ENCODE measurements at places on chromosomes 12 and 14.

DNA sequence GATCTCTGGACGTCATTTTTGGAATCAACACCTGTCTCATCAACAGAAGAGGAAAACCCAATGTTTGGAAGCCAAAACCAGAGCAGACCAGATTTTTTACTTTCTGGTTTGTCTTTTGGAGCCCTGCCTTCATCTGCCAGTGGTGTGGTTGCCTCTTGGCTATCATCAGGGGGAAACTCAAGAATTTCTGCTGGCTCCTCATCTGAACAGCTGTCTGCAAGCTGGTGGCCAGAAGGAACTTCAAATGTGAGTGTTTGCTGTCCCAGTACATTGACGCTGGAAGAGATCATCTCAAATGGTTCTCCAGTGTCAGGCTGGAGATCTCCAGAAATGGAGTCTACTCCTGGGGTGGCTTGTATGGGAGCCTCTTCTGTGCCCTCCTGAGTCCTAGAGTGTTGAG lies 13.8 kb downstream of the PLD4 start:
- no peak for DNase-seq

- no peak for DNase-seq
Measured at GRCh38 chr14:92666251-92666650, 82.2 kb downstream of the LGMN start.

DNA sequence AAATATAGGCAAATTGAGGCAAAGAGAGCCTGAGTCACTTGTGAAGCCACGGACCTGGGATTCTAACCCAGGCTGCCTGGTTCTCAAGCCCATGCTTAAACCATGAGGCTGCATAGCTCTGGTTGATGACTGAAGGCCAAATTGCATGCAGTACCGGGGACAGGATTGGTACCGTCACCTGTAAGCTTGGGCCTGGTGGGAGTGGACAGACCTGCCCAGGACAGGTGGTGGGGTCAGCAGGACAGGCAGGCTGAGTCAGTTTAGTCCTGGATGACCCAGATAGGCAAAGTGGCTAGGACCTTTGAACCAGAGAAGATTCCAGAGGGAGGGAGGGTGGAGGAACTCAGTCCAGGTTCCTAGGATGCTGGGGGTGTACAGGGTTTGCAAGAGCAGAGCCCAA lies 25.8 kb downstream of the RIN3 start:
- no peak for DNase-seq

DNA sequence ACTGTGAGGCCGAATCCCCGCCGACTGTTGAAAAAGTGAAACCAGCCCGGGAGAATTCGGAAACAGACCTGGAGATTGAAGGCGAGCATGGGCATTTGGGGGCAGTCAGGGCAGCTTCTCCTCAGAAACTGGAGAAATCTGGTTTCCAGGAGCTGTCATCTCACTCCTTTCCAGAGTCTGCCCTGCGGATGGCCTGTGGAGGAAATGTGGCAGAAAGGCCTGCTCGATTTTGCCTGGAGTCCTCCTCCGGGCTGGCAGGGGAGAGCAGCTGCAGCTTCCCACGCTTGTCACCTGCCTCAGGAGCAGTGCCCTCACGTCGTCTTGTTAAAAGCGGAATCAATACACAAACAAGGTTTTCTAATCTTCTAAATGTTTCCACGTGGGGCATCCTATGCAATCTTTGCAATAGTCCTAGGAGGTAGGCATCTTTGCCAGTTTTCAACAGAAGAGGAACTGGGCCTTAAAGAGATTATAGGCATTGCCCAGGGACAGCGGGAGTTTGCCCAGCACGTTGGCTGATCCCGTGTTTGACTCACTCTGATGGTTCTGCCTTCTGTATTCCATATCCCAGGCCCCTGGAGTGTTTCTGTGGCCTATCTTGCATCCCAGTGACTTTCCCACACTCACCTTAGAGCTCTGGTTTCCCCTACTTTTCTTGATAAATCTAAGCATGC lies 2.3 kb downstream of the LRRC74A start:
- DNase-seq: no peak

DNA sequence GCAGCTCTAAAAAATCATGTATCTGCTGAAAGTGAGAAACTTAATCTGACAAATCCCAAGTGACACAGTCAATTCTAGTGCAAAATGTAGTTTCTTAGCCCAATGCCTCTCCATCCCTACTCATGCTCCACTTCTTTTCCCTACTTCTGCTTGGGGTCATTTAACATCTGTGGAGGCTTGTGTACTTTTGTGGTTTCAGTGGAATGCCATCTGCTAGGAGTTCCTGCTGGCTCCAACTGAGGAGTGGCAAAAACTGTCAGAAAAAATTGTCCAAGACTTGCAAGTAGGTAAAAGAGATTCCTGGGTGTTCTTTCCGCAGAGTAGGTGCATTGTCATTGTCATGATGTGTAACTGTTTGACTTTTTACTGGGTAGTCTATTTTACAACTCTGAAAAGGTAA lies 12.5 kb upstream of the AVPR1A start:
- no peak for DNase-seq

GRCh38 chr12:58645946-58646345 lies 274.4 kb downstream of the LRIG3 start:
- no peak for DNase-seq

DNA sequence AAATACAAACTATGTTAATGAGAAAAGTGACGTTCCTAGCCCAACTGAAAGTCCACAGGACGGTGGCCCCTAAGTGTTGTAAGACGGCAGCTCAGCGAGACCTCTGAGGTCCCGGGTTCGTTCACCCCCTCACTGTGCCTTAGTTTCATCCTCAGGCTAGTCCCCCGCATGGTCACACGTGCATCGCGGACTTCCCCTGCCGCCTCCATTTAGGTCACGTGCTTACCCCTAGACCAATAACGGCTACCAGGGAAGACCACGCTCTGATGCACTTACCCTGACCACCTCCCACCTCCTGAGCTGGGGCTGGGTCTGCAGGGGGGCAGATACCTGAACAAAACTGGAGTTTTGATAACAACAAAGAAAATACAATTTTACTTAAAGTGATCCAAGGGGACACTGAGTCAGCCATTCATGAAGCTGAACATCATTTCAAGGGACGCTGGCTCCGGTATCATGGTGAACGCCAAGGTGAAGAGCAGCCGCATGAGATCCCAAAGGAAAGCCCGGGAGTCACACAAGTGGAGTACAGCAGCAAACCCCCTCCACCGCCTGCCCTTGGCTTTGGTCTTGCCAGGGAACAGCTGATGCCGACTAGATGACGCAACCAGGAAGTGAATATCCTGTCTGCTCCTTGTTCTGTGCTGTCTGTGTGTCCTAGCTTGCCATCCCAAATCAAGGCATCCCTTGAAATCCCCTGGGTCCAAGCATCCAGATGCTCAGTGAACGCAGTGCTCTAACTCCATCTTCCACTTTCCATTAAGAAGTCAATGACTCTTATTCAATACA lies 274.1 kb downstream of the PCNX1 start:
- DNase-seq: no peak

DNA sequence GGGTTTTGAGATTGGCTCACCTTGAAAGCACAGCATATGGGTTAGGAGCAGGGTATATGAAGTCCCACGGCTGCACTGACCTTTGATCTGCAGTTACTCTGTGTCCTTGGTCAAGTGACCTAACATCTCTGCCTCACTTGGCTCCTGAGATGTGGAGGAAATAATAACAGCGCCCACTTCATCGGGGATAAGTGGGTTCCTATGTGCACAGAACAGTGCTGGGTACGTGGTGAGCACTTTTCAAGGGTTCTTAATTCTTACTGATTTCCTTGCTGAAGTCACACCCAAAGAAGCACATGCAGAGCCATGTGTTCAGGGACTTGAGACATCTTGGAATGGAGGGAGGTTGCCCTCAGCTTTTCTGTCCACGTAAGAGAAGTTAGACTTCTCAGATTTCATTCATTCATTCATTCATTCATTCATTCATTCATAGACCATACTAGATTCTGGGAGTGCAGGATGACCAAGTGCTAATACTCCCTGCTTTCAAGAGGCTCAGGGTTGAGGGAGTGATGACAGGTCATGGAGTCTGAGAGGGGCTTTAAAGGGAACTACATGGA lies 39.4 kb downstream of the ADGRD1 start:
- no peak for DNase-seq

Measured in CD4-positive, alpha-beta T cell treated with Interleukin-6 at 100 ng/mL for 8 hours (primary cell).